NK-92 treated with Interleukin-12 subunit alpha and Interleukin-12 subunit beta, amount 100 ng/mL, for 24 hours (cell line): ENCODE measurements at places on chromosomes 1 and 21.

DNA sequence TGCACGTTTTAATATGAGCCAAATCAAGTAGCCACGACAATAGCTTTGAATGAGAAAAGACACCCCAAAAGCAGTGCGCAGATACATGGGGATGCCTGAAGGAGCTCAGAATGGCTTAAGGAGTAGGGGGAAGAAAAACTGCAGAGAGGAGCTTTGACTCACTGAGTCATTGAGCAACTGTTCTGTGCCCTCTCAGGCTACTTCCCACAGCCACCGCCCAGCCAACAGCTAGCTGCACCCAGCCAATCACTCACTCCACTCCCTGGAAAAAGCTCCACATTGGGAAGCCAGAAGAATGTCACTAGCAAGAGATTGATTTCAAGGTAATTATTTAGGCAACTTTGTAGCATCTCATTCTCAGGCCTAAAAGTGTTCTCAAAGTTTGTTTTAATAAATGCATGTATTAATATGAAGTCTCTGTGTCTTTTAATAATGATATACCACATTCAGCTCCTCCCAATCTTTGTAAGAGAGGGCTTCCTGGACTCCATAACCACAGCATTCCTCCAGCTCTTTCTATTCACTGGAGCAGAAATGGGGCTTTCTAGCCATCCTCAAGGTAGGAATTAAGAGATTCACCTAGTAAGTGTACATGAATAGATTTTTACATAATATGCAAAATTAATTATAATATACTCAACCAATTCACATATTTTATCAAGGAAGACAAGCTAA is 16.8 kb downstream of the DUSP10 start:
- peak; percentile 30 for DNase-seq

DNA sequence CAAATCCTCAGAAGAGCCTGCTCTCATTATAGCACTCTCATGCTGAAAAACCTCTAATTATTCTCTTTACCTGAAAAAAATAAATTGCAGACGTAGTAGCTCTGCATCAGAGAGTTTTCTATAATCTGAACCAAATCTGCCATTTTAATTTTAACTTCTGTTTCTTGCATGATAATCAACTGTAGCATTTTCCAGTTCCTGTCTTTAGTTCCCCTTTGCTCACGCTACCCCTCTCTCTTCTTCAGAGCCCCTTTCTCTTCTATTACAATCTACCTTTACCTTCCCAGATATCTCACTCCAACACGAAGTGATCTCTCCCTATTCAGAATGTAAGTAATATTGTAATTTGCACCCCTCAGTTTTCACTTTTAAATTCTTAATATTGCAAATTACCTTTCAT is 31.4 kb downstream of the FMO1 start:
- no peak for DNase-seq

DNA sequence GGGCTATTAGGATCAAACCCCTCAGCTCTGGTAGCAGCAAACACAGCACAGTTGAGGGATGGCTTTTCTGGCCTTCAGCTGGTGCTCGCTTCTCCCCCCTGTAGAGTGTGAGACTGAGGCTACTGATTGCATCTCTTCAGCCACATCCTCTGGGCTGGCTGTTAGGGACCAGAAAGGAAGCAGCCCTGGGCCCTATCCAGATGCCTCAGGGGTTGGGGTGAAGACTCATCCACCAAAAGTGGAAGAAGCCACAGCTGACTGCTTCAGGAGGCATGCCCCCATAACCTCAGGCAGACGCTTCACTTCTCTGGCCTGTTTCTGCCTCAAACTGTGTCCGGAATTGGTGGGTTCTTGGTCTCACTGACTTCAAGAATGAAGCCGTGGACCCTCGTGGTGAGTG is 6.2 kb upstream of the TMEM200B start:
- no peak for DNase-seq

DNA sequence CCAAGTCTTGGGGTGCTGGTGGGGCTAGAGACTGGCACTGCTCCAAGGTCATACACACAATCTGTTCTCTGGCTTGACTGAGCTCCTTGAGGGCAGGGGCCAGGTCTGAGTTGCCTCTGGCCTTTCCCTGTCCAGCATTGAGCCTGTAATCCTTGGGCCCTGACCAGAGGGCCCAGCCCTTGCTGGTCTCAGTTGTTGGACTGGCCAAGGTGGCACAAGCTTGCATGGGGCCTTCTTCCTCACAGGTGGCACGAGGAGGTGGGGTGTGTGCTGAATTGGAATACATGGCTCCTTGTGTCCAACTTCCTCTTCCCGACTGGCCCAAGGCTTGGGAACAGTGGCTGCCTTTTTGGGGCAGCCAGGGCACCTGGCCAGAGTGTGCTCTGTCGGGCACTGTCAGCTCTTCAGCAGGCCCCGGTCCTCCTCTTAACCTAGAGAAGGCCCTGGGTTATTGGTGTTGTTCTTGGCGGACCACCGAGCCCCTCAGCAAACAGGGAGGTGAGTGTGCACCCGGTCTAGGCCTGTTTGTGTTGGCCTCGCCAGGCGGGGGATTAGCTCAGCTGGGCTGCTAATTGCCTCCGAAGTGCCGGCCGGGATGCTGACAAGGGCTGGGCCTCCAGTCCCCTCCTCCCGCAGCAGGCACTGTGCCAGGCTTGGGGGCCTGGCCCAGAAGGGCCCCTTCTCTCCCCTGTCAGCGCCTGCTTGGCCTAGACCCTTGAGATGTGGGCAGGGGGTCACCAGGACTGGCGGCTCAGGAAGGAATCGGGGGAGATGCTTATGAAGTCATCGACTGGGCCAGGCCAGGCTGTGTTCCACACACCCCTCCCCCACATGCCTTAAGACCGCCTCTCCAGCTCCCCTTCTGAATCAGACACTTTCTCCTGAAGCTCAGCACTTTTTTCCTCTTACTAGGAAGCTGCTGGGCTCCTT is 28.5 kb downstream of the WNT4 start:
- DNase-seq, result no peak

DNA sequence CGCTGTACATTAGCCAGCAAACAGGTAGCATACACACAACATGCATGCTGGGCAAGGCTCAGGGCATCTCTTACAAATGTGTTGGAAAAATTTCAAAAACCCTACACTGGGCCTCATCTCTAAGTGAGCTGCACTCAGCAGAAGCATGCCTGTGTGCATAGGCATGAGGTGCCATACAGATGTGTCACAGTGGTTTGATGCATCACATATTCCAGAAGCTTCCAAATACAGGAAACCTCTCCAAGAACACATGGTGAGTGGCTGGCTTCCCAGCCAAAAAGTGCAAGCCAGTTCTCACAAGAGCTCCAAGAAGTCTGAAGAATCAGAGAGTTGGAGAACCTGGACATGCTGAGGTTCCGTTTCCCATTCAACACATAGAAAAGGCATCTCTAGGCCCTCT is 58.3 kb downstream of the CD46 start:
- DNase-seq, result no peak

DNA sequence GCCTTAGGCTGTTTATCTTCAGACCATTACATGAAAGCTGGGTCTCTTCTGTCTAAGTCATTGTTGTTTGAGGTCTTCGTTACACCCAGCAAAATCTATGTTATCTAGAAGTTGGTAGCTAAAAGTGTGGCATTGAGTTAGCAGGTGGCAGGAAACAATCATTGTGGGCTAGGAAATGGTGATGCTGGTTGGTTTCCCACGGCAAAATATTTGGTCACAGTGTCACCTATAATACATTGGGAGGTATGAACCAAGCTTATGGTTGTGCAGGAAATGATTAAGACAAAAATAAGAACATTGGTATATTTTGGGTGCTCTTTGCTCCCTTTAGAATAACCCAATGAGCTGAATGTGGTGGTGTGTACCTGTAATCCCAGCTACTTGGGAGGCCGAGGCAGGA is 169.7 kb downstream of the TRIM33 start:
- peak; percentile 43 for DNase-seq

DNA sequence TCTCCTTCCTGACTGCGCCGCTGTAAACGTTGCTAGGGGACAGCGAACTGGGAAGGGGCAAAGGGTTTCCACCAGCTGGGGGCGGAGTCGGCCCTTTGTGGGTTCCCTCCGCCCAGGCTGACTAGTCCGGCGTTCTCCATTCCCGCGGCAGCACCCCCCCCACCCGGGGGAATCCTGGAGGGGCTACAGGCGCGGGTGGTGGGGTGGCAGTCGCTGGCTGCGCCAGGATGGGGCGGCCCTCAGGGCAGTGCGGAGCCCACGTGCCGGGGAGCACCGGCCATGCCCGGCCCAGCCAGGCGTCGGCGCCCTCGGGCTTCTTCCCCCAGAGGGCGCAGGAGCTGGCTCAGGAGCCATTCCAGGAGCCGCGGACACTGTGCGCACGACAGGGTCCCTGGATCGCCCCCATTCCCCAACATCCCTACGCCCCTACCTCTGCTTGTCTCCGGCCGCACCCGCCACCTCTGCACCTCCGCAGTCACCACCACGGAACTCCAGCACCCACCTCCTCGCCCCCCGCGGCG is 476 bp downstream of the BATF3 start:
- DNase-seq, result peak; percentile 24
